Fibroblast of skin of scalp (primary cell): ENCODE measurements at places on chromosomes 16 and 17.

DNA sequence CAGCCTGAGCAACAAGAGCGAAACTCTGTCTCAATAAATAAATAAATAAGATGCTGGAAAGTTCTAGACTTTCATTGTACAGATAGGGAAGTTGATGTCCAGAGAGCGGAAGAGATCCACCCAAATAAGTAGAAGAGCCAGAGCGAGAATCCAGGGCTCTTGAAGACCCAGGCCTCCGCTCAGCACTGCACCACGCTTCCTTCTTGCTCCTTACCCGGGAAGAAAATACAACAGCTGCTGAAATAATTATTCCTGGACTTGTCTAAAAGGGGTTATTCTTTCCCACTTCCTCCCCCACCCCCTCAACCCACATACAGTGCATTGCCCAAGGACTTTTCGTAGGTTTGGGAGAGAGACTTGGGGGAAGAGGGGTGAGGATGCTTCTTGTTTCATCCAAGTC, 26.7 kb downstream of the CDK5RAP3 start:
- no peak for DNase-seq

DNA sequence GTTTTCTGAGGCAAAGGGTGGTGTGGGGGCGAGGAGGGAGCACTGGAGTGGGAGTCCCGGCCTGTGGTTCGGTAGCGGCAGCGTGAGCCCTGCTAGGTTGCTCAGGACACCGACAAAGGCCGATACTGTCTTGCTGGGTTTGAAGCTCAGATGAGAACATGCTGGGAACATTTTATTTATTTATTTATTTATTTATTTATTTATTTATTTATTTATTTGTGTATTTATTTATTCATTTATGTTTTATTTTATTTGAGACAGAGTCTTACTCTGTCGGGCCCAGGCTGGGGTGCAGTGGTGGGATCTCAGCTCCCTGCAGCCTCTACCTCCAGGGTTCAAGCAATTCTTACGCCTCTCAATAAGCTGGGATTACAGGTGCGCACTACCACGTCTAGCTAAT, 117.9 kb upstream of the GSE1 start:
- no peak for DNase-seq

DNA sequence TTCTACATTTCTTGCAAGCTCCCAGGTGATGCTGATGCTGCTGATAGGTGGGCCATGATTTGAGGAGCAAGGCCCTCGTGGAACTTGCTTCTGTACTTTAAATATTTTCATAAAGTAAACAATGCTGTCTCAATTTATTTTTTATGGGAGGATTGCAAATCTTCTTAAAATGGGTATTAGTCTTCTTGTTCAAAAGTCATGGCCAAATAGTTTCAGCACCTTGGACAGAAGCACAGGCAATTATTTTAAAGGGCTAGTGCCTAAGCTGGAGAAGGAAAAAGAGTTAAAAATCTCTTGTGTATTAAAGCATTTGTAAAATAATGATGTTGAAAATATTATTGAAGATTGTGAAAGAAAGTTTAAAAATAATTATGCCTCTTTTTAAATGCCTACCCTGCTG, 50.5 kb downstream of the GPR139 start:
- peak; percentile 18 for DNase-seq

DNA sequence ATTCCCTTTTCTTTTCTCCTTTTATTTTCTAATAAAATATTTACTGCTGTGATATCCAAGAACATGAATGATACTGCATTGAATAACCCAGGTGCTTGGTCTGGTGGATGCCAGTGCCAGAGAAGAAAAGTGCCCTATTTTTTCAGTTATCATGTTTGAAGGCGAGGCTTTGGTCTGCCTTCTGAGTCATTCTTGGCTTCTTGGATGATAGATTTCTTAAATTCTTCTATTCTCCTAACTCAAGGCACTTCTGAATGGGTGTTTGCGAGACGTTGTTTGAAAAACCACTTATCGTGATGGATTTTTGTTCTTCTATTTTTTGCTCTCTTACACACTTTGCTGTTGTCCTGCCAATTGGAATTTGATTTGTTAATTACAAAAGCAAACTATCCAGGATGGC, 66.7 kb downstream of the FTO start:
- DNase-seq: no peak

DNA sequence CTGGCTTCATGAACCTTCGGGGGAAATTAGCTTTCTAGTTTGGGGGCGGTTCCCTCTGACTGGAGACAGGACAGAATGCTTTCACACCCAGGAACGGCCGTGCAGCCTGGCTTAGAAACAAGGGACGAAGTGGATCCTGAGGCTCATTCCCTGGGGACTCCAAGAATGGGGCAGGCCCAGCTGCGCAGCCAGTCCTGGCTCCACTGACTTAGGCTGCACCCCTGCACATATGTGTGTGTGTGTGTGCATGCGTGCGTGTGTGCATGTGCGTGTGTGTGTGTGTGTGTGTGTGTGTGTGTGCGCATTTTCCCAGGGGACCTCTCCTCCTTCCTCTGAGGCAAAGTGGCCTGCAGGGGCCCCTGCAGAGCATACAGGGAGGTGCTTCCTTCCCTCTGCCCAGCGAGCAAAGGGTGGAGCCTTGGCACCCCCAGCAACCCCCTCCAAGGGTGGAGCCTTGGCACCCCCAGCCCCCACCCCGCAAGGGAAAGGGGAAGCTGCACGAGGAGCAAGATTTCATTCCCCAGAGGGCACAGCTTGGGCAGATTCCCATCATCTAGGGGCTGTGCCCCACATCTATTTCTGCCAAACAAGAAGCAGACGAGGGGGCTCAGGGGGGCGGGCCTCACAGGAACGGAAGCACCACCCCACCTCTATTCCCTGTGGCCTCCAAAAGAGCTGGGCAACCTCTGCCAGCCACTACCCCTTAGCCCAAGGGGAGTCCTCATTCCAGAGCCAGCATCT, 97.6 kb upstream of the CBX4 start:
- peak; percentile 58 for DNase-seq
